Fibroblast of the aortic adventitia (primary cell): ENCODE measurements at places on chromosomes 4 and X. TPM values are rescaled to one million over a fixed set of nuclear protein-coding genes. Genes with fewer than 3 reads are reported as not detected.

TRIM75 gene
- not detected in 2 replicates for total RNA-seq

ARX gene
- not detected in 2 replicates for total RNA-seq

ZNF330 gene
- 21.2 and 90.1 TPM in 2 replicates for total RNA-seq

TBC1D8B gene
- 17.1 and 17.3 TPM in 2 replicates for total RNA-seq

SERPINA7 gene
- not detected in 2 replicates for total RNA-seq

DCX gene
- total RNA-seq, result not detected in 2 replicates

DOK7 gene
- total RNA-seq, result not detected in 2 replicates
